ENCODE measurements at places on chromosomes 7 and 10.

DNA sequence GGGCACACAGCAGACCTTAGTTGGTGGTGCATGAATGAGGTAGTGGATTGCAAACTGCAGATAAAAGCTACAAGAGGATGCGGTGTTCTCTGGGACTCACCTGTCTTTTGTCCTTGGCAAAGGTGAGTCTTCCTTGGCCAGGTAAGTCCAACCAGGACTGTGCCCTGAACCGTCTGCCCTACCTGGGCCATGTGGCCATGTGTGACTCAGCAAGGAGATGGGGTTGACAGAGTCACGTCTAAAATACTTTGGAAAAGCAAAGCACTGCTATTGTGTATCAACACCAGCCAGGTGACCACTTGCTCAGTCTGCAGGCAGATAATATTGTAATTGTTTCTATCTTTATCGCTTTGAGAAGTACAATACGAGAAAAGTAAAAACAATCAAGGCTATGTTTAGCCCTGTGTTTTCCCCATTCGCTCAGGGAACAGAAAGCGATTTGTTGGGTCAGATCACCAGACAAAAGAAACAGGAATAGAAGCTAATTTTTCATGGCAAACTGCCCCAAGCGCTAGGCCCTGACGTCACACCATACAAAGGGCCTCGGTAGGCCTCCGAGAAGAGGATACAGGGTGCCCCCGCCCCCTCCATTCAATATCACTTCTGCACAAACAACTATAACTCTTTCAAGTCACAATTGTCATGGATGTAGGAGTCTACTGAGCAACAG, 57.3 kb downstream of the FAM53B start:
- DNase-seq = no peak

DNA sequence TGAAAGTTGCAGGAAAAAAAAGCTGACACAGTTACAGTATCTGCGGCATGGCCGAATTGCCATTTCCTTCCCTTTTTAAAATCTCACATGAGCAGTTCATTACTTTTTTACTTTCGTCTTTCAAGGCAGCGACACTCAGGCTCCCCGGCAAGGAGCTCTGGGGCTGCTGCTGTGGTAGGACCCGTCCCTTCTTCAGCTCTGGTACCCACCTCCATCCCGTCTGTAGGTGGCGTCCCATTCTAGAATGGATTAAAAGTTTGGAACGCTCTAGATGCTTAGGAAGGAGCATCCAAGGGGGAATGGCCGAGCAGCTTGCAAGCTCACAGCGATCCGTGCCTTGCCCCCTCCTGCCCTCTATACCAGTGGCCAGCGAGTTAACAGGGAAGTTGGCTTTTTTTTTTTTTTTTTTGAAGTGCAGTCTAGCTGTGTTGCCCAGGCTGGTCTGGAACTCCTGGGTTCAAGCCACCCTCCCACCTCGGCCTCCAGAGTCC, 22.8 kb upstream of the TTYH3 start:
- DNase-seq = no peak

DNA sequence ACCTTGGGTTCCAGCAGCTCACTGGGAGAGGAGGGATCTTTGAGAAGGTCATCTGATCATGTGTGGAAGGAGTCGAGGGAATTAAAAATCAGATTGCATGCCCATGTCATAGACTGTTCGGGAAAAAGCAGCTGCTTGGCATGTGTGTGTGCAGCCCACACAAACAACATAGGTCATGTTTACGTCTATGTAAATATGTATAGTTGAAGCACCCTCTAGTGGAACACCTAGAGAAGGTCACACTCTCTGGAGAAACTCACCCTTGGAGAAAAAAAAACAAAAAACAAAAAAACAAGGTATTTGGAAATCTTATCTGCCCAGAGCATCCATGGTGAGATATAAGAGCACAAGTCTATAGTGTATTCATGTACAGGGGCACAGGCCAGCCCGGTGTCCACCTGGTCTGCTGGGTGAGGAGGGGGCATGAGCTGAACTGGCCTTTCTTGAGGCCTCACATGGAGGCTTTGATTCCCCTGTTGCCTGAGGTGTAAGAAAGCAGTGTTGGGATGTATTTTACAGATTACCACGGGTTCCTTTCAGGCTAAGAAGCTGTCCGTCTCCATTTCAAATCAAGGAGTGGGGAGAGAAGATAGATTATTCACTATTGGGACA, 98.0 kb downstream of the NPY start:
- no peak for DNase-seq

- no peak for DNase-seq
Observed at GRCh38 chr7:106057962-106058927, 53.9 kb downstream of the SYPL1 start.

GRCh38 chr7:27527348-27527714, 135.4 kb downstream of the HIBADH start:
- DNase-seq = no peak

DNA sequence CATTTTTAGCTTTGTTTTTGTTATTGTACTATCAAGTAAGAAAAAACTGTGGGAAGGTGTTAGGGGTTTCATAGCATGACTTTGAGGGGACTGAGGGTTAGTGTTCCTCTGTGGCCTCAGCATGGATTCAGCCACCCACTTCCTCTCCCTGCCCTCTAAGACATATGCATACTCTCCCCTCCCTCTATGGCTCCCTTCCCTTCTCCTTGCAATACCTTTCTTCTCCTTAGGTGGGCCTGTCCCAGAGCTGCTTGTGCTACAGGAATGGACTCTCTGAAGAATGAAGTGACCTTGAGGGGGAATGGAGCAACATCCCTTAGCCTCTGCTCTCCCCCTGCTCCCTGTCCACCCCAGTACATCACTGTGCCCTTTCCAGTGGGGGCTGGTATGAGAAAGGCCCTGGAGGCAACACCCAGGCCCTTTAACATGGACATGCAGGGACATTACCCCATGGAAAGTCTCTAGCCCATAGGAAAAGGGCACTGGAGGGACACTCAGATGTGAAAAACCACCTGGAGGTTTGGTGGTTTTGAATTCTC, 22.4 kb downstream of the CDH23 start:
- DNase-seq = no peak

DNA sequence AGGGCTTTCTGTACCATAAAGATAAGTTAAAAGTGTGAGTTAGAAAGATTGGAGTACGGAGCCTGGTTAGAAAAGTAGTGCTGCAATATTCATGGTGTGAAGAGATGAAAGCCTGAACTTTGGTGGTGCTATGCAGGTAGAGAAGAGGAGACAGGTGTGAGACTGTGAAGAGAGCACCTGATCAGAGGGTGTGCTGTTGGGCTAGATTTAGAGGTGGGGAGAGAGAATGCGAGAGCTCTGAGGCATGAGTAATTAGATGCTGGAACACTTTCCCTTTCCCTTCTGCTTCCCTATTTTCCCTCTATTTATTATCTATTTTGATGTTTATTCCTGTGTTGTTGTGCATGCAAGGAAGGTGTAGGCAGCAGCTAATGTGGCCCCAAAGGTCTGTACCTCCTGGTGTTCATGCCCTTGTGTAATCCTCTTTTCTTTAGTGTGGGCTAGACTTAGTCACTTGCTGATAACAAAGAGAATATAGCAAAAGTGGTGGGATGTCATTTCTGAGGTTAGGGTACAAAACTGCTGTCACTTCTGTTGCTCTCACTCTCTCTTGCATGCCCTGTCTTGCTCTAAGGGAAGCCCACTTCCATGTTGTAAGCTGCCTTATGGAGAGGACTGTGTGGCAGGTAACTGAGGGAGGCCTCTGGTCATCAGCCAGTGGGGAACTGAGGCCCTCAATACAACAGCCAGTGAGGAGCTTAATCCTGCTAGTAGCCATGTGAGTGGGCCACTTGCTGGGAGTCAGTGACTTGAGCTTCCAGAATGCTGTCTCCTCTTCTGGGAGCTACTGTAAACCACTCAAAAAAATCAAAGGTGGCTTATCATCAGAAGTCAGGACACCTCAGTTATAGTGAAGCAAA, 2.6 kb upstream of the ATXN7L1 start:
- no peak for DNase-seq

DNA sequence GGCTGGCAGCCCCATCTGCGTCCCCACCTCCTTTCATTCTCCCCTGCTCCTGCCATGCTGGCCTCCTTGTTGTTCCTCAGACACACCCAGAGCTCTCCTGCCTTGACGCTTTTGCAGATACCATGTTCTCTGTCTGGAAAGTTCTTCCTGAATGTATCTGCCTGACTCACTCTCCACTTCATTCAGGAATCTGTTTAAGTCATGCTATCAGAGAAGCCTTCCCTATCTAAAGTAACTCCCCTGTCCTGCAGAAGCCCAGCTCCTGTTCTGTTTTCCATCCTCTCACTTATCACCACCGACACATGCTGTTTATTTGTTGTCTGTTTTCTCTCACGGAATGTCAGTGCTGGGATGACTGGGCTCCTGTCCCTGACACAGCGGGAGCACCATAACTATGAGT, 82.0 kb downstream of the AFAP1L2 start:
- no peak for DNase-seq

DNA sequence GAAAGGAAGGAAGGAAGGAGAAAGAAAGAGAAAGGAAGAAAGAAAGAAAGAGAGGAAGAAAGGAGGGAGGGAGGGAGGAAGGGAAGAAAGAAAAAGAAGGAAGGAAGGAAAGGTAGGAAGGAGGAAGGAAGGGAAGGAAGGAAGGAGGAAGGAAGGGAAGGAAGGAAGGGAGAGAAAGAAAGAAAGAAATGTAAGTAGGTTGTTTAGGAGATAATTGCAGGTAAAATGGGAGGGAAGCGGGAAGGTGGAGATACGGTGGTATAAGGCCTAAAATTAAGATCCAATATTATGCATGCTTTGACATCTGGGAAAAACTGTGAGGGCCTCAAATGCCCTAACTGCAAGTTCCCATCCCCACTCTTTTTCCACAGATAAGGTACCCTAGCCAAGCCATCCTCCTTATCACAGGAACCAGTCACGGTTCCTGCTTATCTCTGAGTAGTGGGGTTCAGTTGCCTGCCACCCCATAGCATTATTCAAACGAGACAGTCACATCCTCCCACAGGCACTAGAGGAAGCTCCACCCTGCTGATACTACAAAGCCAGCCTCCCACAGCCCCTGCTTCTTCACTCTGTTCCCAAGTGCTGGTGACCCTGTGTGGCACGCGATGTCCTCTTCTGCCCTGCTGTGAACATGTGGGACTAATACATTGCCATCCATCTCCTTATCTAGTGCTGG, 28.7 kb downstream of the ST8SIA6 start:
- no peak for DNase-seq

DNA sequence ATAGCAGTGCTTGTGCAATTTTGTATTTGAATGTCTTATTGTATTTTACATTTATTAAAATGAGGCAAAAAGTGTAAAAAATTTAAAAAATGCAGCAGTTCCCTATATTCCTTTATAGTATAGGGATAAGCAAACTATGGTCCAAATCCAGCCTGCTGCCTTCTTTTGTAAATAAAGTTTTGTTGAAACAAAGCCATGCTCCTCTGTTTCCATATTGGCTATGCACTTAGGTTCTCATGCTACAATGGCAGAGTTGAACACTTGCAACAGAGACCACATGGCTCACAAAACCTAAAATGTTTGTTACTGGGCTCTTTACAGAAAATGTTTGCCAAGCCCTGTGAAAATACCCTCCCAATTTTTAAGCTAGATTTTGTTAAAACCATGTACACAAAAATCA, 50.1 kb downstream of the ARHGAP12 start:
- DNase-seq = no peak

- no peak for DNase-seq
Observed at GRCh38 chr10:118332948-118333710, 9.0 kb downstream of the FAM204A start.

GRCh38 chr7:139523968-139524815, 707 bp downstream of the CLEC2L start:
- DNase-seq = no peak

GRCh38 chr10:116011929-116012328, 261.1 kb downstream of the GFRA1 start:
- no peak for DNase-seq

GRCh38 chr7:108839076-108839475, 269.4 kb downstream of the DNAJB9 start:
- no peak for DNase-seq

GRCh38 chr7:94908323-94909178, 1.2 kb downstream of the PPP1R9A start:
- DNase-seq = no peak

DNA sequence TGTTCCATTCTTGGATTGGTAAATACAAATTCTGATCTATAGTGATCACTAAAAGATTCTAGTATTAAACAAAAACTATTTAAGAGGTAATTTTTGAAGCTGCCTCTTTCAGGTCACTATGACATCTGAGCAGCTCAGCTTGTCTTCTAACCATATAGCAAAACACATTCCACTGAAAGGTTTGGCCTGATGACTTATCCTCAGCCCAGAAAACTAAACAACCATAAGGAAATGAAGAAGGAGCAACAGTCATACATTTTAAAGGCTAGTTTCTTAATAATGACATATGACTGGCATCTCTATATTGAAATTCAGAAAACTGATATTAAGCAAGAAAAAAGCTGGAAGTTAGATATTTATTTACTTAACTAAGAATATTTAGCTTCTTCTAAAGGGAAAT, 24.6 kb downstream of the NT5C2 start:
- DNase-seq = no peak

DNA sequence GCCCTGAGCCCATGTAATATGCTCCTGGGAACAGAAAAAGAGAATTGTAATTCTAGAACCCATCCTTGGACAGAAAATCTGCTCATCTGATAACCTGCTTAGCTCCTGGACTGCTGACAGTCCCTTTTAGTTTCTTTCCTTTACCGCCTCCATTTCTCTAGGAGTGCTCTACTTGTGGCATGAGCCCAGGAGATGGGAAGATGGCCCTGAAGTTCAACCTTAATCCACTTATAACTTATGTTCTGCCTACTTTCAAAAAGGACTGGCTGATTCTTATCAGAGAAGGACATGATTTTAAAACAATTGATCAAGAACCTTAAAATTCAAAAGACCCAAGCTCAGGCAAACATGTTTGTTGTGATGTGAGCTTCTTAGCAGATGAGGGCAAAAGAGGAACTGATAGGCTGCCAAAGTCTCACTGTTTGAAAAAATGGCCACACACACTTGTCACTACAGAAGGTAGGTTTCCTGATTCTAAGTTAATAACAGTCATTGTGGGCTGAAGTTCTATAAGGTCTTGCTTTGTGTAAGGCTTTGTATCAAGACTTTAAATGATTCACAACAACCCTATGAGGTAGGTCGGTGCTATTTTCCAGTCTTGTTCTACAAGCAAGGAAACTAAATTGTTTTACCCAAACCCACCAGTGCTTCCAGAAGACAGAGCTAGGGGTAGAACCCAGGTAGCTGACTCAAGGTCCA, 94.3 kb upstream of the AFAP1L2 start:
- no peak for DNase-seq

GRCh38 chr7:128215739-128216138, 25.3 kb upstream of the LEP start:
- no peak for DNase-seq

- DNase-seq = no peak
Observed at GRCh38 chr10:35322636-35323035, 13.7 kb upstream of the CCNY start.
